ENCODE measurements at places on chromosomes 12 and 14.
A peak's percentile ranks its signal among the peaks of the same experiment; 100 is the strongest.

DNA sequence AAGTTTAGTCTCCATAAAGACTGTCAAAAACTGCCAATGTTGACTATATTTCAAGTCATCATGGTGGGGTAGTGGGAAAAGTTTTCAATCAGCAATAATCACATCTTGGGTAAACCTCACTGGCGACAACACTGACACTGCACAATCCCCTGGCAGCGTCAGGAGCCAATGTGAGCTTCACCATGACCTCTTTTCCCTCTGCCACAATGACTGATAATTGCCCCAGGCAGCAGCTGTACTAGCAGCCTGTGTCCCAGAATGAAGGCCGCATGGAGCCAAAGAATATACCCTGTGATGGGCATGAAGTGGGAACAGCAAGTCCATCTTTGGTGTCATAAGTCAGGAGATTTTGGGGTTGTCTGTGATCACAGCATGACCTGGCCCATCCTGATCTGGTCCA is 5.3 kb downstream of the MMAB start:
- no peak for DNase-seq

GRCh38 chr12:69157023-69157655 is 82.2 kb upstream of the CPSF6 start:
- peak; percentile 84 for DNase-seq

DNA sequence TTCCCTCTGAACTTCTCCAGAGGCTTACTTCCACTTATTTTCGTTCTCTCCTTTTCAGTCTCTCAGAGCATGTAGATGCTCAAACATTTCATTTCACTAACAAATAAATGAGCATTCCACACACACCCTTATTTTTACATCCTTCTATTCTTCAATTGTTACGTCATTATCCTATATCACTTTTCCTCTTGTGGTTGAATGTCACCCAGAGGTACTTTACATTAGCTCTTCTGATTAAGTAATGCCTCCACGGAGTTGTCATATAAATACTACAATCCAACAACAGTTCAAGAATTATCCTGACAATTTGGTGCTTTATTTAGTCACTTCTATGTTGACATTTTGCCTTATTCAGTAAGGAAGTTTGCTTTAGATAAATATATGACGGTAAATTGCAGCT is 18.4 kb downstream of the FAR2 start:
- DNase-seq = no peak

DNA sequence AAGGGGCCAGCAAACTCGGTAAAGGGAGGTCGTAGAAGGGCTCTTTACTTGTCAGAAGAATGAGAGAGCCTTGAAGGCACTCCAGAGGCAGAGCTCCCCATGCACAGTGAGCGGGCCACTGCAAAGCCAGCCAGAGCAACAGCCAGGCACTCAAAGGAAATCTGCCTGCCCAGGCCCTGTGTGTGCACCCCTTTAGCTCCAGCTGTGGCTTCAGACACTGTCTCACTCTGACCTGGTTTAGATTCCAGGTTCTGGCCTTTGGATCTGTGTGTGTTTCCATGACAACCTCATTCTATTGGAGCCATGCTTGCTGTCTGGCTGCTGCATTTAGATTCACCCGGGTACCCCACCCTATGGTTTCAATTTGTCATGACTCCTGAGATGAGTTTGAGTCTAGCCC is 170.3 kb downstream of the CAPZA3 start:
- DNase-seq = no peak

DNA sequence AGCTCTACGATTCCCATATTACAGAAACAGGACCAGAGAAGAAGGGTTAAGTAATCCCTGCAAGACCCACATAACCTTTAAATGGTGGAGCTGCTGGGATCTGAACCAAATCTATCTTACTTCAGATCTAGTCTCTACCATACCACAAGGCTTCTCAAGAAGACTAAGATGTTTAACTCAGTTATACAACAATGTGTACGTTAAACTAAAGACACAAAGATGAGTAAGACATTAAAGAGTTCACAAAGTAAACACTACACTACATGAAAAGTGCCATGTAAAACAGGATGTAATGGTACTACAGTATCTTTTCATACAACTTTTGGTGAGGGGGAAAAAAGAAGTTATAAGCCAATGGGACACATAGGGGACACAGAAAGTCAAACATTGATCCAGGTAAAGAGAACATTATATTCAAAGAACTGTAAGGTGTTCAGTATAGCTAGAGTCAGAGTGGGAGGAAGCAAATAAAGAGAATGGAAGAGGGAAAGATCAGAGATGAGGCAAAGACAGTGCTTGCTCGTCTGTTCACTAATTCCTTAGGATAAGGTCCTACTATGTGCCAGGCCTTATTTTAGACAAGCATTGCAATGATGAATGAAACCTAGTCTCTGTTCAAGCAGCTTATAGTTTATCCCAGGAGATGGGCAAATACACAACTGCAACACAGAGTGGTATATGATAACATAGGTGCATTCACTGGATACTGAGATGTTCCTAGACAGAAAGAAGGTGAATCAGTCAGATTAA is 7.7 kb downstream of the TMED10 start:
- no peak for DNase-seq

- DNase-seq = peak; percentile 71
These were observed 3.6 kb upstream of the P2RX2 start for GRCh38 chr12:132614861-132615578.

DNA sequence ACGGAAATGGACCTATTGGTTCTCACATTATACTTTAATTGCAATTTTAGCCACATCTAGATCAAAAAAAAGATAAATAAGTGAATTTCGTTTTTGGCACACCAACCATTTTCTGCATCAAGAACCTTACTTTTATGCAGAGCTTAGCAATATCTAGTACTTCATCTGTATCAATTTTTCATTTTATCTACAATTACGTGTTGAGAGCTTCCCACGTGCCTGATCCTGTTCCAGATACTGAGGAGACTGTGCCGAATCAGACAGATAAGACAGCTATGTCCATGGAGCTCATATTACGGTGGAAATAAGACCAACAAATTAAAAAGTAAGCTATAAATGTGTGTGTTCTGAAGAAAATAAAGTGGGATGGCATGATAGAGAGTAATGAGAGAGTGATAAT is 101.6 kb downstream of the MGAT4C start:
- no peak for DNase-seq

- DNase-seq = no peak
These were observed 136.0 kb upstream of the NOS1 start for GRCh38 chr12:117497407-117497806.

DNA sequence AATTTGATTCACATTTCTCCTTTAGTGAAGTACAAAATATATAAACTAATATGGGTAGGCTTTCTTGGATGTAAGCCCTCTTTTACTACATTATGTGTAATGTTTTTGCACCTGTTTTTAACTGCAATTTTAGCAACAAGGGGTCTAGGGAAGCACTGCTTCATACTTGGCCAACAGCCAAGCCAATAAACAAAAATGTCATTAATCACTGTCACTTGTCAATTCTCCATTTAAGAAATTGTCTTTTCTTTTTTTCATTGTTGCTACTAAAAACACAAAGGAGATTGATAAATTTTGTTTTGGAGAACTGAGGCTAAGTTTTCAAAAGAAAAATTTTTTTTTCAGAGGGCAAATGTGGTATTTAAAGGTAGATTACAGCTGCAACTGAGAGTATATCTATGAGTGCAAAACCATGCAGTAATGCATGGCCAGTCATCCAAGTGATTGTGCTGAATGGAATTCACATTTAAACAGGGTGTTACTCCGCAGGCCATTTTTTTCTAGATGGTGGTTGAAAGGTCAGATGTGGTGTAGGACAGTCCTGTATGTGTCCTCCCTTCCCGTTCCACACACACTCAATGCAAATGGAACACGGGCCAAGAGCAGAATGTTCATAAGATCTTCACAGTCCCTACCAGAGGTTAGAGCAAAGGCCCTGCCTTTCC is 503.0 kb upstream of the LMO3 start:
- DNase-seq = no peak

DNA sequence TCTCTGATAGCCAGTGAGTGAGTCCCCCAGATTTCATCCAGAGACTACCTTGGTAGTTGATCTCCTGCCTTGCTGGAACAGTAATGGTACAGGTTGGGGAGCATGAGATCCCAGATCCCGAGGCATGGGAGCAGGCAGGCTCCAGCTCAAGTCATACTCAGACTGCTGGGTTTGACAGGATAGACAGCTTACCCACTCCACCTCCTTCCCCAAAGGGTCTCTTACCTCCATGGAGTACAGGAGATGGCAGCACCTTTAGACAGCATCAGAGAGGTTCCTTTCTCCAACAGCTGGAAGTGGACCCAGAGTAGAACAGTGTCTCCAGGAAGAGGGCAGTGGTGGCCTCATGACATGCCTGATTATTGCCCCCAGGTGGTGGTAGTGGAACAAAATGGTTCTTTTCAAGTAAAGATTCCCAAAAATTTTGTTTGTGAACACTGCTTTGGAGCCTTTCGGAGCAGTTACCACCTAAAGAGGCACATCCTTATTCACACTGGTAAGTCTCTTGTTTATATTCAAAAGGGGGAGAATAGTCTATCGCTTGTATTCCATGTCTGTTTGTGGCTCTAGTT is 4.9 kb upstream of the CSAD start:
- no peak for DNase-seq

Data from activated T-helper 1 cell treated with anti-CD3 and anti-CD28 coated beads, Interleukin-2, amount 50 U/mL, for 16 hours (primary cell).